ENCODE measurements at places on chromosomes 12 and 14.

DNA sequence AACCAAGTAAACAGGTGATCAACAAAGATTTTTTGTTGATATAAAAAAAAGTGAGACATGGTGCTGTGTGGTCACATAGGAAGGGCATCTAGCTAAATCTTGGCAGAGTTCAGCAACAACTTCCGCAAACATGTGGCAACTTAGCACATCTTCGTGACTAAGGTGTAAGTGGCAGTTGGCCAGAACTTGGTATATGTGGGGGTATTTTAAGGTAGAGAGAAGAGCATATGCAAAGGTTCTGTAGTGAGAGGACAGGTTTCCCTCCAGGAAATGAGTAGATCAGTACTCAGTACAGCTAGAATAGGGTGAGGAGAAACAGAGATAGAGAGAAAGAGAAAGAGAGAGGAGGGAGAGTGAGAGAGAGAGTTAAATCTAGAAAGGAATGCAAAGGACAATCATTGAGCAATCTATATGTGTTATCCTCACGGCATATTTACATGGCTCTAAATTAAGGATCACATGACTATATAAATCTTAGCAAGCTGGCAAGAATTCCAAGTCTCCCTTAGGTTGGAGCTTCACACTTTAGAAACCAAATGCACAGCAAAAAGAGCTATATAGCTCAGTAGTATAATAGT, 227.7 kb upstream of the HMGA2 start:
- DNase-seq: no peak
- no peaks in the 10 kb centered on the region for H3K36me3 ChIP-seq
- H3K27me3 ChIP-seq: no peaks in the 10 kb centered on the region
- H3K4me1 ChIP-seq: peaks cover 4% of the 10 kb centered on the region

GRCh38 chr14:79786522-79786921, 424.8 kb downstream of the DIO2 start:
- H3K27ac ChIP-seq: no peak overlapping the region
- H3K27me3 ChIP-seq: no peaks in the 10 kb centered on the region

DNA sequence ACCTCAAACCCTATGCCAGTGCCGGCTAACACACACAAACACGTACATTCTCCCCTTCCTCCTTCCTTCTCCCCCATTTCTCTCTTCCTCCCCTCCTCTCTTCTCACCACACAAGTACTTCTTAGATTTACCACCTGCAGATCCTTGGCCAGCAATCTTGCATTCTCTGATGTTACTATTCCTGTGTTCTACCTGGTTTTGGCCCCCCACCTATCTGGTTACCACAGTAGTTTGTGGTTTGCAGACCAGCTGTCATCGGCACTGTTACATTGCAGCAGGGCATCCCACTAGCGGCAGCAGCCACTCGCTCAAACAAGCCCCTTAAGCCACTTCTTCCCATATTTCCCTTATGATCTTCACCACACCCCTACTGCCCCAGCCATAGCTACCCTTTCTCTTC, 3.9 kb downstream of the ABHD4 start:
- no peaks in the 10 kb centered on the region for H3K27me3 ChIP-seq
- no peak overlapping the region for H3K4me3 ChIP-seq
- H3K36me3 ChIP-seq: peaks cover 11% of the 10 kb centered on the region

DNA sequence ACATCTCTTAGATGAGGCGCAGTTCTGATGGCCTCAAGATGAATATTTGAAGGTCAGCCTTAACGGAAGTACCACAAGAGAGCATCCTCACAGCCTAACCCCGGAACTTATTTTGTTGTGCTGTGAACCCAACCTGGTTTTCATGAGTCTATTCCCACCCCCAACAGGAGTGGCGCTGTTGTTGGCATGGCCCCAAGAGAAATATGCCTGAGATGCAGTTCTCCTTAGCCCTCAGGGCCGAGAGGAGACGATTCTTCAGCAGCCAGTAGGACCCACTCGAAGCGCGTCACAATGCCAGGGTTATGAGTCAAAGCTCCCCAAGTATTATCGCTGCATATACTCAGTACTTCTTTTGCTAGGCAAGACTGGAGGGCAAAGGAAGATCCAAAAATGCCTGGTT, 24.5 kb upstream of the BCL11B start:
- no peak for DNase-seq
- no peaks in the 10 kb centered on the region for H3K4me1 ChIP-seq
- no peaks in the 10 kb centered on the region for H3K36me3 ChIP-seq
- H3K27ac ChIP-seq: no peak overlapping the region
- H3K4me3 ChIP-seq: no peak overlapping the region

- H3K4me3 ChIP-seq: no peak overlapping the region
- H3K27ac ChIP-seq: no peak overlapping the region
- no peaks in the 10 kb centered on the region for H3K4me1 ChIP-seq
- no peak for DNase-seq
- no peaks in the 10 kb centered on the region for H3K36me3 ChIP-seq
These were observed 224.1 kb upstream of the PLEKHG7 start for GRCh38 chr12:92478692-92479091.

- peak within 1 kb of the TSS; percentile 84 for H3K4me3 ChIP-seq
- peak; percentile 65 for DNase-seq
- no peaks in the 10 kb centered on the region for H3K27me3 ChIP-seq
- peaks cover 6% of the 10 kb centered on the region for H3K36me3 ChIP-seq
- peak within 1 kb of the TSS; percentile 87 for H3K27ac ChIP-seq
These were observed at the start of gene DNAAF2 for GRCh38 chr14:49634547-49635334. DNAAF2 (minus strand) TSS chr14:49635244; CDS start chr14:49635149, 95 bp downstream.
